GM06990 (cell line): ENCODE measurements at places on chromosomes 4 and X.
A peak's percentile ranks its signal among the peaks of the same experiment; 100 is the strongest.

DNA sequence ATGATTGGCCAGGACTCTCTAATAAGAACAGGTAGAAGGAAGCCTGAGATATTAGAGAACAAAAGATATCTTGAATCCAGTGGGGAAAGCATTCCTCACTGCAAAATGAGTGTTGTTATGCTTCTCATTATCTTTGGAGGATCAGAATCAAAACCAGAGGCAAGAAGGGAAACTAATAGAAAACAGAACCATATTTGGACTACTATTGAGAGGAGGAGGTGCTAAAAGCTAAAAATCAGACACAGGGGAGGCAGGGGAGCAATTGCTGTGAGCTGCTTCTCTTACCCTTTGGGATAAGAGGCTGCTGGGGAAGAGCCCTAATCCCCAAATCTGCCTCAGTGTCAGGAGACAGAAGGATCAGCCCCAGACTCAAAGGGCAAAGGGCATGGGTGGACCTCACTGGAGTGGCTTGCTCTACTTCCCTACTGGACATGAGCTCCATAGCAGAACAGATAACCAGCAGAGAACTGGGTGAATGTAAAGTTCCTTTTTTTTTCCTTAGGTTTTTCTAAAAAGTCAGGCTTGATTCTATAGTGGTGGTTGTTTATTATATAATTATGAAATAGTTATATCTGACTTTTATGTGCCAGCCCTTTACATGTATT lies 60.1 kb downstream of the SEPTIN11 start:
- DNase-seq, result no peak

- DNase-seq, result no peak
Measured at GRCh38 chrX:107452581-107452980, 3.1 kb downstream of the FRMPD3 start.

DNA sequence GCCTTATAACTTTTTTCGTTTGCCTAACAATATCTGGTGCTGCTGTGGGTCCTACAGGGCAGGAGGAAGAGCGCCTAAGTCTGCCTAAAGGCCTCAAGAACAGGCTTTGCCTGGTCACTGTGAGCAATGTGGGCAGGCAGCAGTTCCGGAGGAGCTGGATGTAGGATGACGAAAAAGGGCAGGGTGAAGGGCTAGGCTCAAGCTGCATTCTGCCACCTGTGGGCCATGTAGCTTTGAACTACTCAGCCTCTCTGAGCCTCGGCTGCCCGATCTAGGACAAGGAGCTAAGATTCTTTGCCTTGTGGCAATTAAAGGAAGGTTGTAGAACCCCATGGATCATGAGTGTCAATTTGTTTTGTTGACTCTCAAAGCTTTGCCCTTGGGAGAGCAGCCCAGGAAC lies 57.1 kb upstream of the MAMLD1 start:
- no peak for DNase-seq

DNA sequence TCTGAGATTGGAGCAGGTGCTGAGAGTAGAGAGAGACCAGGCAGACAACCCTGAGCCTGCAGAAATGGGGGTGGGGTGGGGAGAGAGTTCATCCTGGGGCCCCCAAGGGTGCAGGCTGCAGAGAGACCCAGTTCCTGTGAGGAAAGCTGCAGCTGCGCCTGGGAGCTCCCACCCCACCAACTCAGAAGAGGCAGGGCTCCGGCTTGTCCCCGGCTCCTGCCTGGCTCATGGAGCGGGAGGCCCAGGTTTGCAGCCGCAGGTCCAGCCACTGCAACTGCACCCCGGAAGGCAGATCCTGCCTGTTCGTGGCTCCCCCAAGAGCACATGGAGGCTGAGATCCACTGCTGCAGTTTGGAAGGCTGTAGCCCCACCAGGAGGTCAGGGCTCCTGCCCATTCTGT lies 44.2 kb upstream of the DGKK start:
- DNase-seq, result no peak

DNA sequence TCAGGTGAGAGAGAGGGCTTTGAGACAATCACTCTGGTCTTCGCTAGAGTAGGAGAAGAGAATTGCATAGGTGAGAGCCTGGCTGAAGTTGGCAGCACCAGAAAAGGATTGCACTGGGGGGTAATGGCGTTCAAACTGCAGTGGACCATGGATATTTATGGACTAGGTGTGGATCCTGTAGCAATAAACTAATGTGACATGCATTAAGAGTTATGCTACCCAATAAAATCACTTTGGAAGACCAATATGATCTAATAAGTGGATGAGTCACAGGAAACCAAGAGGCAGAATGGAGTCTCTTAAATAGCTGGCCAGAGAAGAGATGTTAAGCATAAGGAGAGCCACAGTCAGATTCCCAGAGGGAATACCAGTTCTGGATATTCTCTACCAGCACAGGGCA lies 259.8 kb downstream of the FBXO8 start:
- DNase-seq, result no peak

GRCh38 chr4:100086766-100087431 lies 103.4 kb downstream of the DDIT4L start:
- no peak for DNase-seq

DNA sequence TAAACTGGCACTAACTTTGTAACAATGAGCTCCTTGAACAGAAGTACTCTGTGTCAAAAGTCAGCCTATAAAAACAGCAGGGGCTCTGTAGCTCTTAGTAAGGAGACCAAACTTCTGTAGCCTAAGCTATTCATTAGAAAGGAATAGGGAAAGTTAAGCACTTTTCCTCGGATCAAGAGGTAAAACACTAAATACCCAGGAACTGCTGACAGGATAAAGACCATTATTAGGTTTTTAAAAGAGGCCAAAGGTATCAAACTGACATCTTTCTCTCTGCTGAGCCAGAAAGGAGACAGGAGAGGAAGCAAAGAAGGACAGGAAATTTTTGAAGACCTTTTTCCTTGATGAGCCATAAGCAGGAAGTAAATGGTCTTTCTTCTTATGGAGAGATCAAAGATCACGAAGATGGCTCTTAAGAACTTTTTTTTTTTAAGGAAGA lies 31.9 kb downstream of the ANAPC10 start:
- no peak for DNase-seq

- no peak for DNase-seq
Measured at GRCh38 chrX:4708970-4709760, 995.7 kb upstream of the PRKX start.

DNA sequence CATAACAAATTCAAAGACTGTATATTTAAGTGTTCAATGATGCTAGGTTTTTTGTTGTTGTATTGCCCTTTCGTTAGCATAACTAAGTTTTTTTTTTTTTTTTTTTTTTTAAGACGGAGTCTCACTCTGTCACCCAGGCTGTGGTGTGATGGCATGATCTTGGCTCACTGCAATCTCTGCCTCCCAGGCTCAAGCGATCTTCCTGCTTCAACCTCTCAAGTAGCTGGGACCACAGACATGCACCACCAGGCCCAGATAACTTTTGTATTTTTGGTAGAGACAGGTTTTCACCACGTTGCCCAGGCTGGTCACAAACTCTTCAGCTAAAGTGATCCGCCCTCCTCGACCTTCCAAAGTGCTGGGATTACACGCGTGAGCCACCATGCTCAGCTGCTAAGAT lies 7.0 kb downstream of the SH3BGRL start:
- DNase-seq, result no peak

GRCh38 chrX:40543661-40544328 lies 37.0 kb upstream of the ATP6AP2 start:
- no peak for DNase-seq

DNA sequence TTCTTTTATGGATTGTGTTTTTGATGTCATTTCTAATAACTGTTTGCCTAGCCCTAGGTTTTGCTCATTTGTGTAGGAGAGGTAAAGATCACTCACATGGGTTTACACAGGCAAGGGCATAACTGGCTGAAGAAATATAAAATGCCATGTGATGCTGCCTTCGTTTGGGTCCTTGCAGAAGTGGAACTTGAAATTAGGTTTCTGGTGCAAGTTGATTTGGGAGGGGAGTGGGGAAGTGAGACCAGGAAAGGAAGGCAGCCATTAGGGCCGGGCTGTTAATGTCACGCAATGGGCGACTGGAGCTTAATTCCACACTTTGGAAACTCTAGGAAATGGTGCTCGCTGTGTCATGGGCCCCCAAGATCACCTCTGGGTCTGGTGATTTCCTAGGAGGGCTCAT lies 14.5 kb downstream of the CLCN4 start:
- DNase-seq, result no peak

- DNase-seq, result no peak
Measured at GRCh38 chr4:5798462-5798861, 87.5 kb downstream of the EVC start.

GRCh38 chrX:153670748-153671588 lies 2.6 kb downstream of the PNCK start:
- DNase-seq, result no peak

DNA sequence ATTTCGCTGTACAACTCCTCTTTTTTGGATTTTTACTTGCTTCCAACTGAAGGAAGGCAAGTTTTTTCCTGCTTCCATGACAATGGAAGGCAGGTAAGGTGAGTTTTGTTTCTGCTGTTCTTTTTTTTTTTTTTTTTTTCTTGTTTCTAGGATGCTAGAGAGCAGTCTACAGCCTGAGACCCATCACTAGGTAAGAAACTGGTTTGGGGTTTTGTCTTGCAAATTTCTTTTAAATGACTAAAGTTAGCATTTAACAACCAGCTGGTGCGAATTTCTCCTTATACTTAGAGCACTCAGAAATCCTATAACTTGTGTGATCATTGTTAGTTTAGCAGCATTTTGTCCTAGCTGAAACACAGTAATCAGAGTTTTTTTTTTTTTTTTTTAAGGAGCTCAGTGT lies 378.4 kb upstream of the CNKSR2 start:
- DNase-seq, result no peak

DNA sequence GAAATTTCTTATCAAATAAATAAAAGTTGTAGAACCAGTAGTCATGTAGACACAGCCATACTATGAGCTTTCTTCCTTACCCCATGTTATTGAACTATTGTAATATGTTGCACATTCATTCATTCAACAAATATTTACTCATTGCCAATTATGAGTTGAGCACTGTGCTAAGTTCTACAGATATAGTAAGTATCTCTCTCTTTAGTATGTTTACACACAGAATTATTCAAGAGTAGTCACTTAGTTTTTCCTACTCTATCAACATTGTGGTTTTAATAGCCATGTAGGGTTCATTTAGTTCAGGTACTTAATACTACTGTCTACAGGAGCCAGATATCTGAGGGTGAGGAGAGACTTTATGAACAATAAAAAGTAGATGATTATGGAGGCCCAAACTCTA lies 86.2 kb downstream of the TEX13A start:
- no peak for DNase-seq

DNA sequence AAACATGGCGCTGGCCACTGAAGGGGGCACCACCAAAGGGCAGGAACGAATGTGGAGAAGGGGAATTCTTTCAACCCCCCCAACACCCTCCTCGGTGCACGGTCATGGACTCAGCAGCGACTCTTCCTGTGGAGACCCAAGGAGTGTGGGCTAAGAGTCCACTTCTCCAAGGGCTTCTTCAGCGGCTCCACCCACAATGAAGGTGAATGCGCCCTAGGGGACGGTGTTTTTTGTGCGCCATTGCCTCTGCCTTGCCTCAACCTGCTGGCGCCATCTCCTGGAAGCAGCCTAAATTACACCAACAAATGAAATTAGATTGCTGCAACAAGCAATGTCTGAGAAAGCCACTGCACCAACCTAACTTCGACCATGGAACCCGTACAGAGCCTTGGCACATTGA lies 169.2 kb upstream of the MAGEB18 start:
- DNase-seq, result no peak

DNA sequence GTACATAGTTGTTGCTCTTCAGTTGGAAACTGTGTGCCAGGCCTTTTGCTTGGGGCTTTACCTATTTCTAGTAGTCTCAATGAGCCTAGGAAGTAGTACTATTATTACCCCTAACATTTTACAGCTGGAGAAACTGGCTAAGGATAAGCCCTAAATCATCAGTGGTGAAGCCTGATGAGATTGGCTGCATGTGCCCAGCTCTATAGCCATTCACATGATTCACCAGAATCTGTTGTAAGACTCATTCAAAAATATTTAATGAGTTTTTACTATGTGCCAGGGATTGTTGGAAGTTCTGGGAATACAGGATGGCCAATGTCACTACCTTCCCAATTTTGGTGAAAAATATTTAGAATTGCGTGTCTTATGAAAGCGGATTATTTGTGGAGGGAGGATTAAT lies 2.8 kb downstream of the KIT start:
- no peak for DNase-seq

DNA sequence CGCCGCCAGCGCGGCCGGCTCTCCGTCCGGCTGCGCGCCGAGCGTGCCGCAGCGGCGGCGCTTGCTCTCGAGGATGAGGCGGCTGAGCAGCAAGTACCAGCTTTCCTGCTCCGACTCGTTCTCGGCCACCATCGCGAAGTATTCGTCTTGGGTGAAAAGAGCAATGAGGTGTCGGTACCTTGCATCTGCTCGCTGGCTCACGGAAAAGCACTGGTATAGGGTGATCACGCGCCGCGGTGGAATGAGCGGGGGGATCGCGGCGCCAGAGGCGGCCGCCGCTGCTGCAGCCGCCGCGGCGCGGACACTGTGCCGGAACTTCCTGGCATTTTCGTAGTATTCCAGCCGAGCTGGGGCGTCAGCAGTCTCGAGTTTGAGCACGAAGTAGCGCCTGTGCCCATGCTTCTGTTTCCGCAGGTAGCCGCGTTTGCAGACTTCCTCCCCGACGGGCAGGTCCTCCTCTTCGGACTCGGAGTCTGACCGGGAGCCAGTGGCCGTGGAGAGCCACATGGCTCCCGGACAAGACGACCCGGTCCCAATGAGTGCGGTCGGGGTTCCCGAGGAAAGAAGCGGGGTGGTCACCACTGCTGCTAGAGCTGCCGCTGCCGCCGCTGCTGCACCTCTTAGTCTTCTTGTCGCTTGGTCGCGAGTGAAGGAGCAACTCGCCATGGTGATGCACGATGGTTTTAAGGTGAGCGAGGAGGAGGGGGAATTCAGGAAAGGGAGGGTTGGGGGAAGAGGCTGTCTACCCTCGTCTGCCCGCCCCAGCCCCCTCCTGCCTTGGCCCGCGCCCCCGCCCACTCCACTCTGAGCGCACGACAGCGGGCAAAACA lies 469 bp downstream of the IRS4 start:
- DNase-seq, result no peak

- no peak for DNase-seq
Measured at GRCh38 chr4:145453163-145453520, 28.5 kb upstream of the SMAD1 start.

DNA sequence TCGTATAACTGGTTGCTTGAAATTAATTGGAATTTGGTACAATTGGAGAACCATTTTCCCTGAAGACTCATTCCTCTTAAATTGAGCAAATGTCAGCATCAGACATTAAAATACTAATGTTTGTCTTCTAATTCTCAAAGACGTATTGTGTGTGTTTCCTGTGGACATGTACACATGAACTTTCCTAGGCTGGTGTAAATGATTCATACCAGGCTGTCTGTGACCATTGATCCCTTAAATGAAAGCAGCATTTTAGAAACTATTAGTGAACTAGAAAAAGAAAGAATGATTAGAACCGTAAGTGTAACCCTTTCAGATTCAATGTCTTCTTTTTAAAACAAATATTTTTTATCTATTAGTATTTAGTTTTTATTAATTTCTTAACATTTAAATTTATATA lies 332.9 kb downstream of the PPP3CA start:
- peak; percentile 47 for DNase-seq

- DNase-seq, result no peak
Measured at GRCh38 chr4:136088211-136088867, 1444.0 kb downstream of the PCDH18 start.
